ENCODE measurements at places on chromosomes 4 and X.

- H3K4me1 ChIP-seq: no peaks in the 10 kb centered on the region
- no peak for DNase-seq
- H3K36me3 ChIP-seq: no peaks in the 10 kb centered on the region
- H3K27me3 ChIP-seq: no peaks in the 10 kb centered on the region
Measured at GRCh38 chr4:133320576-133321170, 171.6 kb downstream of the PCDH10 start.

GRCh38 chr4:166808380-166808779 is 425.9 kb downstream of the SPOCK3 start:
- H3K4me1 ChIP-seq: no peaks in the 10 kb centered on the region
- H3K4me3 ChIP-seq: no peak overlapping the region
- DNase-seq: no peak
- H3K27ac ChIP-seq: no peak overlapping the region

DNA sequence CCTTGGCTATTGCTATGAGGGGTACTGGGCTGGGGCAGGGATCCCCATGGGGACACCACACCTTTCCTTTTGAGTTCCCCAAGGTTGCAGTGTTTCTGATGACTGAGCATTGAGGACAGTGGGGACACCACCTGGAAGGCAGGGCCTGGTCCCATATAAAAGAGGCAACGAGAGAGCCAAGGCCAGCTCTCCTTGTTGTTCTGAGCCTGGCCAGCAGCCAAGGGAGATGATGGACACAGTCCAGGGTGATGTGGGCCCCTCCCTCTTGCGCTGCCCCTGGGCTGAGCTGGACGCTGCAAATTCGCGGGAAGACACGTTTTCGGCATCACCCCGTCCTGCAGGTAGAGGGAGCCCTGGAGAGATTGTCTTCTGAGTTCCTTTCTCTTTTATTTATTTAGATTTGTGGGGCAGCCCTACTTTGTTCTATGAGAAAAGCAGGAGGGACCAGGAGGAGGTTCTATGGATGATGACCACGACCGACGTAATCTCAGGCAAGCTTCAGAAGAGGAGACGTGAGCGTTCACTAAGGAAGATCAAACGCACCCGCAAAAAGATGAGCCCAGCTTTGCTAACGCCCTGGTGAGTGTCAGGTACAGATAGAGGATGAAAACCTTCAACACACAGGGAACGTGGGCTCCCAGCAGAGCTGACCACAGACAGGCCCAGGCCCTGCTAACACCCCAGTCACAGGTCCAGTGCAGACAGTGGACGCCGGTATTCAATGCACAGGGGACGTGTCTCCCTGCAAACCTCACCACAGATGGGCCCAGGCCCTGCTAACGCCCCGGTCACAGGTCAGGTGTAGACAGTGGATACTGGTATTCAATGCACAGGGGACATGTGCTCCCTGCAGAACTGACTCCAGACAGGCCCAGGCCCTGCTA is 97.4 kb downstream of the SHOX start:
- no peaks in the 10 kb centered on the region for H3K27me3 ChIP-seq
- H3K4me1 ChIP-seq: no peaks in the 10 kb centered on the region
- H3K4me3 ChIP-seq: no peak overlapping the region
- no peak overlapping the region for H3K27ac ChIP-seq
- no peak for DNase-seq

DNA sequence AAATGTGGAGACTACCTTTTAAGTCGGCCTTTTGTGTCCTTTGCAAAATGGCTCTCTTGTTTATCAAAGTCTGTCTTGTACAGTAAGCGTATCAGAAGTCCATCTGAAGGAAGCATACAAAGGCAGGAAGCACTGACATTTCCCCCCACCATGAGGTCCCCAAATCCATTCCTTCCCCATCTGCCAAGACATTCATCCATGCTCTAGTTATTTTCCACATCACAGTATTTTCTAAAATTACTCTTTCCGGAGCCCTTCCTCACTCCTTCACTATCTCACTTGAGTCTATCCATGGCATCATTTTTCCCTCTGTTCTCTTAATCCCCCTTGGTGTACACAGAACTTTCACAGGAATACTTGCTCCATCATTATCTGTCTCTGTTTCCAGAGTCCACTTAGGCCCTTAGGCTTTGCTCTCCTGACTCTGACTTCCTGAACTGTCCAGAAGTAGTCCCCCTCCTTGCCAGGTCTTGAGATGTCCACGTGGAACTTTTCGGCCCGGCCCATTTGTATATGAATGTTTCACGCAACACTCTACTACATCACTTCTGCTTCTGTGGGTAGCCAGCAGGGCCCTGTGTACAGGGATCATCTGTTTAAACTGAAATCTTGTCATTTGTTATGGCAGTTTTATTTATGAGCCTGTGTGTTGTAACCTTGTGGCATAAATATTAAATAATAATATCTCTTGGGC is 2.1 kb downstream of the SEL1L3 start:
- H3K4me3 ChIP-seq: no peak overlapping the region
- H3K36me3 ChIP-seq: no peaks in the 10 kb centered on the region
- peaks cover 43% of the 10 kb centered on the region for H3K27me3 ChIP-seq
- no peak for DNase-seq

DNA sequence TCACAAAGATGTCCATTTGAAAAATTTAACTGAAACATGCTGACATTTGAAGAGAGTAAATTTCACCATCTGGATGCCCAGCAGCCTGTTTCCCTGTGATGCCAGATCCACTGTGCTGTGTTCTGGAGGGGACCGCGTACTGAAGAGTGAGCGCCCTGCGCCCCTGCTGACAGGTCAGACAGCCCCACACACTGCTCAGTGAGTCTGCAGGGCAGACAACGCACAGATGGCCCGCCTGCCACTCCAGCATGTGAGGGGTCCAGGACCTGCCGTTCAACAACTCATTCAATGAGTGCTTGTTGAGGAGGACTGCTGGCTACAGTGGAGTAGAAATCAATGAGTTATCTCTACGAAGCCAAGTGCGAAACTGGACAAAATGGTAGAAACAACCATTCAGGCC is 49.2 kb downstream of the FGFRL1 start:
- no peaks in the 10 kb centered on the region for H3K4me1 ChIP-seq
- no peaks in the 10 kb centered on the region for H3K36me3 ChIP-seq
- H3K27me3 ChIP-seq: peaks cover 65% of the 10 kb centered on the region
- H3K27ac ChIP-seq: no peak overlapping the region
- no peak overlapping the region for H3K4me3 ChIP-seq

DNA sequence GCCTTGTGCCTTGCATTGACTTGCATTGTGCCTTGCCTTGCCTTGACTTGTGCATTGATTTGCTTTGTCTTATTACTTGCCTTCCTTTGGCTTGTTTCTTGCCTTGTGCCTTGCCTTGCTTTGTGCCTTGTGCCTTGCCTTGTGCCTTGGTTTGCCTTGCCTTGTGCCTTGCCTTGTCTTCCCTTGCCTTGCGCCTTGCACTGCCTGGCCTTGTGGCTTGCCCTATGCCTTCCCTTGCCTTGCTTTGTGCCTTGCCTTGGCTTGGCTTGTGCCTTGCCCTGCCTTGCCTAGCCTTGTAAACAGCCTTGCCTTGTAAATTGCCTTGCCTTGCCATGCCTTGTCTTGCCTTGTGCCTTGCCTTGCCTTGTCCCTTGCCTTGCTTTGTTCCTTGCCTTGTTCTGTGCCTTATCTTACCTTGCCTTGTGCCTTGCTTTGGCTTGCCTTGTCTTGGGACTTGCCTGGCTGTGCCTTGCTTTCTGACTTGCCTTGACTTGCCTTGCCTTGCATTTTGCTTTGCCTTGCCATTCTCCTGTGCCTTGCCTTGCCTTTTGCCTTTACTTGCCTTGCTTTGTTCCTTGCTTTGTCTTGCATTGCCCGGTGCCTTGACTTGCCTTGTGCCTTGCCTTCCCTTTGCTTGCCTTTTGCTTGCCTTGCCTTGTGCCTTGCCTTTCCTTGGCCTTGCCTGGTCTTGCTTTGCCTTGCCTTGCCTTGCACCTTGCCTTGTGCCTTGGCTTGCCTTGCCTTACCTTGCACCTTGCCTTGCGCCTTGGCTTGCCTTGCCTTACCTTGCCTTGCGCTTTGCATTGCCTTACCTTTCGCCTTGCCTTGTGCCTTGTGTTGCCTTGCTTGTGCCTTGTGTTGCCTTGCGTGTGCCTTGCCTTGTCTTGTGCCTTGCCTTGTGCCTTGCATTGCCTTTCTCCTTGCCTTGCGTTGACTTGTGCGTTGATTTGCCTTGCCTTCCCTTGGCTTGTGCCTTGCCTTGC is 97.5 kb downstream of the TAB3 start:
- no peak for DNase-seq
- H3K4me1 ChIP-seq: no peaks in the 10 kb centered on the region
- H3K36me3 ChIP-seq: no peaks in the 10 kb centered on the region
- no peak overlapping the region for H3K27ac ChIP-seq
- H3K27me3 ChIP-seq: no peaks in the 10 kb centered on the region

DNA sequence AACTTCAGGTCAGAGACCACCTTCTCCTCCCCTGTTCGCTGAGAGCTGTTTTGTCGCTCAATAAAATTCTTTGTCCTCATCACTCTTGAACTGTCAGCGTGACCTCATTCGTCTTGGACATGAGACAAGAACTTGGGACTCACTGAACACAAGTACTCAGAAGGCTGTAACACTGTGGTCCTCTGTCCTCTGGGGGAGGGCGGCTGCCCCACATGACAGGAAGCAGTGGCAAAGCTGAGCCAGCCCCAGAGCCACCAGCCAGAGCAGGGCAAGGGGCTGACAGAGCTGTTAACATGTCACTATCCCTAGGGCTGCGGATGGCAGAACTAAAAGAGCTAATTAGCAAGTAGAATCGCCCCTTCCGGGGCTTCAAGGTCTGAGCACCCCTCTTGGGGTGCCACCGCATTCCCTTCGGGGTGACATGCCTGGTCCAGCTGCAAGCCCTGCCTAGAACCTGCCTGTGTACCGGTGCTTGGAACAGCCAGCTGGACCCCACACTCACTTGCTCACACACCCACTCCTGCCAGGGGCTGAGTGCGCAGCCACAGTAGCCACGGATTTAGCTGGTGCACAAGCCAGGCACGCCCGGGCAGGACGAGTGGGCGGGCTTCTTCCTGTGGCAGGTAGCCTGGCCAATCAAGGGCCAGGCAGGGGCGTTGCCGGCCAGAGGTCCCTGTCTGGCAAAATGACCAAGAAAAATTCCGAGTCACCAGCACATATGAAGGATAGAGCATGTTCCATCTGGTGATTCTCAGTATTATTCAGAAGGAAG is 648.6 kb upstream of the AGA start:
- no peak overlapping the region for H3K4me3 ChIP-seq
- no peaks in the 10 kb centered on the region for H3K4me1 ChIP-seq
- no peaks in the 10 kb centered on the region for H3K27me3 ChIP-seq
- no peak overlapping the region for H3K27ac ChIP-seq

GRCh38 chr4:159077702-159078495 is 25.0 kb upstream of the RAPGEF2 start:
- no peak overlapping the region for H3K27ac ChIP-seq
- no peak overlapping the region for H3K4me3 ChIP-seq
- H3K27me3 ChIP-seq: no peaks in the 10 kb centered on the region
- H3K4me1 ChIP-seq: no peaks in the 10 kb centered on the region
- no peaks in the 10 kb centered on the region for H3K36me3 ChIP-seq
